Activated CD4-positive, alpha-beta memory T cell treated with anti-CD3 and anti-CD28 coated beads, Interleukin-2, amount 10 ng/mL, durations not matched to agents 7 days and 5 days (primary cell): ENCODE measurements at places on chromosomes 2 and 18. TPM values are rescaled to one million over a fixed set of nuclear protein-coding genes. Genes with fewer than 3 reads are reported as not detected.

Gene CUL3
- 72.7 TPM for total RNA-seq

Gene UBE2F
- total RNA-seq: 82.7 TPM

Gene GPAT2
- total RNA-seq: 7.1 TPM

Gene CD302
- total RNA-seq: 0.40 TPM

Gene POTEI
- total RNA-seq: not detected
